ENCODE measurements at places on chromosomes 12 and 14.

DNA sequence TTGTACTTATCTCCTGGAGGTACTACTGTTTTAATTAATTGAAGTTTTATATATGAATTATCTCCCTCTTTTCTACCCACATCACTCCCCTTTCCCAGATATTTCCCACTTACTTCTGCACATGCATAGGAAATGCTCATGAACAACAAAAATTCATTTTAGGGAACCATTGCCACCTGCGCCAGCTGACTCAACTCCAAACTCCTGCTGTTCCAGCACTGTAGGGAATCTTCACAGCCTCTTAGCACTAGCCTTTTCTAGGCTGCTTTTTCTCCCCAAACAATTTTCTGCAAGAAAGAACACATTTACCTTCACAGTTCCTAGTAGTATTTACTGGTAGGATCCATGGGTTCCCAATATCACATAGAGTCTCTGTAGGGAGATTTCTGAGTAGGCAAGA lies 268.4 kb downstream of the LRFN5 start:
- DNase-seq = no peak

- DNase-seq = no peak
Observed at GRCh38 chr12:109822951-109823411, 10.2 kb downstream of the TRPV4 start.

DNA sequence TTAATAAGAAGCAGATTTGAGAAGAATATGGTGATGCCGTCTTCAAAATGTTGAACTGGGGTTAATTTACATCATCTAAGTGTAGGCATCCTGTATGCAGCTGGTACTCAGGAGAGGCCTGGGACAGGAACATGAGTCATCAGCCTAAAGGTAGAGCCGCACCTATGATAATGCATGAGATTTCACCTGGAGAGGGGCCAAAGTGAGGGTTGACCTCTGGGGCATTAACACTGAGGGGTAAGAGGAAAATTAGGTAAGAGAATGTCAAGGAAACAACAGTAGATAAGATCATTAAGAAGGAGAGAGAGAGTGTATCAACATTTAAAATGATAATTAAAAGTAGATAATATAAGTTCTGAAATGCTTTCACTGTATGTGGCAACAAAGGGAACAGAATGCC lies 20.2 kb upstream of the SSTR1 start:
- no peak for DNase-seq

DNA sequence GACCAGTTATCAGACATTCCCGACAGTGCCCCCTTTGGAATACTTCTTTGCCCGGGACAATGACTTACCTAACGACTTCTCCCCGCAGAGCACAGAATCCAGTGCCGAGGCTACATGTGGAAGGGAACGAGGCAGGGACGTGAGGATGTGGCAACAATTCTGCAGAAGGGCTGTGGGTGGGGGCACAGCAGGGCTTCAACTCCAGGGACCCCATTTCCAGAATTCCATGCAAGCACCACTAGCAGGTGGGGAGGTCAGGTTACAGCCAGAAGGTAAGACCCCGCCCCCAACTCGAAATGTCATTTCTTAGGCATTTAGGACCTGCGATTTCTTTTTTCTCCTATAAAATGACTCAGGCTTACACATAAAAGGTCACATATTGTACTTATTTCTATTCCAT lies 207.9 kb downstream of the TMEM132C start:
- no peak for DNase-seq

Data from HCT116 (cell line).